ENCODE measurements at places on chromosomes 13 and 19. TPM values are rescaled to one million over a fixed set of nuclear protein-coding genes. Genes with fewer than 3 reads are reported as not detected.

- peak; percentile 87 for DNase-seq
Measured at GRCh38 chr19:18112989-18113478, 15.5 kb downstream of the MAST3 start.

SHISA7 gene
- 0.15 TPM for polyA plus RNA-seq

FEM1A gene
- polyA plus RNA-seq, result 2.7 TPM

C1QTNF9B gene
- 1.5 TPM for polyA plus RNA-seq

GRCh38 chr19:15469513-15470297 is 5.4 kb upstream of the RASAL3 start:
- no peak for DNase-seq

DNA sequence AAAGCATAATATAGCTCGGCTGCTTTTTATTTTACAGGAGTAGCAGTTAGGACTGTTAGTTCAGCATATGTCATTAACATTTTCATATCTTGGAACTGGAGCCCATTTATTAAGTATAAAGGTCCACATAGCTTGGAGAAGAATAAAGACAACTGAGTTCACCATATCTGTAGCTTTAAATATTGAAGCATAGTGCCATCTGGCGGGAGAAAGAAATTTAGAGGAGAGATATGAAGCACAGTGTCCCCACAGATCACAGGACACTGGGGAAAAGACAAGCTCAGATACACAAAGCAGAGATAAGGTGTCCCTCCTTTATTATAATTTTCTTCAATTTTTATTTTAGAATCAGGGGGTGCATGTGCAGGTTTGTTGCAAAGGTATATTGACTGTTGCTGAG is 104.7 kb upstream of the FREM2 start:
- DNase-seq, result peak; percentile 33

DNA sequence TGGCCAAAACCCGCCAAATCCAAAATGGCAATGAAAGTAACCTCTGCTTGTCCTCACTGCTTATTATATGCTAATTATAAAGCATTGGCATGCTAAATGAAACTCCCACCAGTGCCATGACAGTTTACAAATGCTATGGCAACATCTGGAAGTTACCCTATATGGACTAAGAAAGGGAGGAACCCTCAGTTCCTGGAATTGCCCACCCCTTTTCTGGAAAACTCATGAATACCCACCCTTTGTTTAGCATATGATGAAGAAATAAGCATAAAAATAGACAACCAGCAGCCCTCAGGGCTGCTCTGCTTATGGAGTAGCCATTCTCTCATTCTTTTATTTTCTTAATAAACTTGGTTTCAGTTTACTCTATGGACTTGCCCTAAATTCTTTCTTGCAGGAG is 269.8 kb downstream of the OLFM4 start:
- DNase-seq, result no peak

USPL1 gene
- polyA plus RNA-seq, result 18.7 TPM

- no peak for DNase-seq
Measured at GRCh38 chr19:49881672-49882394, 4.3 kb downstream of the TBC1D17 start.

ZNF837 gene
- 1.1 TPM for polyA plus RNA-seq

DNA sequence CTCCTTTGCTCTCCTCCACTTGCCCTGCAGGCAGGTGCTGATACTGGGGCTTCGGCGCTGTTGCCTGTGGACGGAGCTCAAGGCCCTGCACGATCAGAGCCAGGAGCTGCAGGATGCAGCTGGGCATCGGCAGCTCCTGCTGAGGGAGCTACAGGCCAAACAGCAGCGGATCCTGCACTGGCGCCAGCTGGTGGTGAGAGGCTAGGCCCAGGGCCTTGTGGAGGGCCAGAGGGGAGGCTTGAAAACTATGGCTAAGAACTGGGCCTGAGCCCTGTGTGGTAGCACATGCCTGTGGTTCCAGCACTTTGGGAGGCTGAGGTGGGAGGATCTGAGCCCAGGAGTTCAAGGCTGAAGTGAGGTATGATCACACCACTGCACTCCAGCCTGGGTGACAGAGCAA is 6.3 kb downstream of the HAUS5 start:
- DNase-seq, result no peak

DNA sequence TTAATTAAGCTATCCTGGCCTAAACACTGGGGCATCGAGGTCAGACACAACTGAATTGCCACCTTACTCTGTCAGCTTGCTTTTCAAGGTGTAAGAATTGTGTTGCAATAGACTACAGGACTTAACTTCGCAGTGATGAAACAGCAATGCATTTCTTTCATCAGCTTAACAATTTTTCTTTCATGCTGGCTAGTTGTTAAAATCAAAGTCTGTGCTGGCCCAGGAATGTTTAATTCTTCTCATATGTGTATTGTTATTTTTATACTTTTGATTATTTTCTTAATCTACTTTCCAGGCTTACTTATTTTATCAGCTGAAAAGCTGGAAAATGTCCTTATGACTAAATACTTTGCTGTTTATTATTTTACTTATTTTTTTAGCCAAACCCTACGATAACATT is 79.7 kb downstream of the EFNB2 start:
- DNase-seq, result no peak

- no peak for DNase-seq
Measured at GRCh38 chr19:6373813-6374108, 1.2 kb downstream of the ALKBH7 start.

FPR1 gene
- polyA plus RNA-seq, result 1.2 TPM

EBPL gene
- polyA plus RNA-seq, result 28.3 TPM

IGFL3 gene
- not detected for polyA plus RNA-seq
